Tongue (tissue), 3 donors: ENCODE measurements at places on chromosomes 5 and 9. TPM values are rescaled to one million over a fixed set of nuclear protein-coding genes. Genes with fewer than 3 reads are reported as not detected.
A peak's percentile ranks its signal among the peaks of the same experiment; 100 is the strongest.

DNA sequence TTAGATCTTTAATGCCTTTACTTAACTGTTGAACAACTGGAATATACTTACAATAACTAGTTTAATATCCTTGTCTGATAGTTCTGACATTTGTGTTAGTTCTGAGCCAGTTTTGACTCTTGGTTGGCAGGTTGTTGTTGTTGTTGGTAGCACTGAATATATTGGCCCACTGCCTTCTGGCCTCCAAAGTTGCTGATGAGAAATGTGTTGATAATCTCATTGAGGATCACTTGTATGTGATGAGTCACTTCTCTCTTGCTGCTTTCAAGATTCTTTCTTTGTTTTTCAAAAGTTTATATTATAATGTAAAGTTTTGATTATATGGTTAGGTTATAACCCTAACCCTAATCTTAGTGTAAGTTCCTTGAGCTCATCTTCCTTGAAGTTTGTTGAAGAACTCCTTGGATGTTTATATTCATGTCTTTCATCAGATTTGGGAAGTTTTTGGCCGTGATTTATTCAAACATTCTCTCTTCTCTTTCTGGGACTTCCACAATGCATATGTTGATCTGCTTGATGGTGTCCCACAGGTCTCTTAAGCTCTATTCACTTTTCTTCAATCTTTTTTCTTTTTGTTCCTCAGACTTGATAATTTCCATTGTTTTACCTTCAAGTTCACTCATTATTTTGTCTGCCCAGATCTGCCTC is 149.7 kb downstream of the FGF18 start:
- DNase-seq, result no peak

- no peak for DNase-seq
These were observed 30.1 kb upstream of the IL7R start for GRCh38 chr5:35826554-35826953.

- no peak for DNase-seq
These were observed 1.6 kb downstream of the GTF3C4 start for GRCh38 chr9:132671620-132672412.

- DNase-seq, result no peak
These were observed 306.2 kb upstream of the NREP start for GRCh38 chr5:112063191-112063590.

Gene DCAF12
- total RNA-seq, result 26.3 TPM

GRCh38 chr5:115460472-115460871 is 84.1 kb downstream of the FEM1C start:
- peak; percentile 50 for DNase-seq

GRCh38 chr5:143086908-143087637 is 316.4 kb downstream of the NR3C1 start:
- peak; percentile 21 for DNase-seq

DNA sequence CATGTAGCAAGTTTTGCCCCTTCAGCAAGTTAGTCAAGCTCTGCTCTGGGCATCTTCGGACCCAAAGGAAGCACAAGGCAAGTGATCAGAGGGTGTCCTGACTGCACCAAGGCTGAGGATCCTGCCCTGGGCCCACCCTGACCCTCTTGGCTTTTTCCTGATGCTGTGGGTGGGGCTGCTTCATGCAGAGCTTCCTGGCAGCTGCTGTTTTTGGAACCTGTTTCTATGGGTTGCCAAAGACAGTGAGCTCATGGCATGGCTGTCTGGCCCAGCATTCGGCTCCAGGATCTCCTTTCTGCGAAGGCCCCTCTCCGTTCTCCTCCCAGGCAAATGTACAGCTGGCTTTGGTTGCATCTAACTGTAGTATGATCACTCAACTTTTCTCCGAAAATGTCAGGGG is 497.9 kb downstream of the ARHGEF28 start:
- peak; percentile 94 for DNase-seq

Gene GGTA1
- 6.9 TPM for total RNA-seq

Gene EDIL3
- total RNA-seq, result 11.3 TPM
